ENCODE measurements at places on chromosomes 4 and X. TPM values are rescaled to one million over a fixed set of nuclear protein-coding genes. Genes with fewer than 3 reads are reported as not detected.

Gene UPF3B
- 7.5 TPM for polyA plus RNA-seq

Gene SYTL5
- 2.1 TPM for polyA plus RNA-seq

Gene EDA
- not detected for polyA plus RNA-seq

Gene RTL5
- polyA plus RNA-seq = 1.7 TPM

Gene FAAH2
- polyA plus RNA-seq = 0.53 TPM
